ENCODE measurements at places on chromosomes 11 and 22. TPM values are rescaled to one million over a fixed set of nuclear protein-coding genes. Genes with fewer than 3 reads are reported as not detected.

PLA2G3 gene
- total RNA-seq = 1.5 TPM

PIK3C2A gene
- 90.0 TPM for total RNA-seq

KCNJ1 gene
- not detected for total RNA-seq

SH3BP1 gene
- total RNA-seq = 10.9 TPM

SNX32 gene
- not detected for total RNA-seq

RAB3IL1 gene
- total RNA-seq = 53.0 TPM

ANO9 gene
- total RNA-seq = 8.4 TPM

ACR gene
- total RNA-seq = 13.1 TPM

HORMAD2 gene
- 6.9 TPM for total RNA-seq

TMEM191B gene
- total RNA-seq = not detected

POU2AF3 gene
- 7.7 TPM for total RNA-seq

TUBA8 gene
- 1.3 TPM for total RNA-seq

SLC43A3 gene
- 39.8 TPM for total RNA-seq

MIAT gene
- 0.80 TPM for total RNA-seq

MED19 gene
- 39.4 TPM for total RNA-seq

NCAPH2 gene
- 43.7 TPM for total RNA-seq

KIAA1671 gene
- total RNA-seq = 53.1 TPM

ZP1 gene
- 0.68 TPM for total RNA-seq

CLDN5 gene
- 46.9 TPM for total RNA-seq

PGA4 gene
- not detected for total RNA-seq

F2 gene
- total RNA-seq = not detected

SPDYC gene
- not detected for total RNA-seq

SUSD2 gene
- 7.8 TPM for total RNA-seq

PRR33 gene
- not detected for total RNA-seq

CCND1 gene
- total RNA-seq = 69.2 TPM

RASSF10 gene
- total RNA-seq = 2.7 TPM

ELFN2 gene
- 2.8 TPM for total RNA-seq

BTG4 gene
- 3.3 TPM for total RNA-seq

PI4KA gene
- total RNA-seq = 115 TPM

NNMT gene
- total RNA-seq = 63.2 TPM

LIMK2 gene
- 128 TPM for total RNA-seq

OR10A5 gene
- not detected for total RNA-seq

EXPH5 gene
- 17.3 TPM for total RNA-seq

NKAPD1 gene
- total RNA-seq = 16.8 TPM

RCOR2 gene
- 3.3 TPM for total RNA-seq

DRICH1 gene
- total RNA-seq = 2.8 TPM

GRAMD1B gene
- total RNA-seq = 27.2 TPM

OR56B4 gene
- total RNA-seq = not detected

ANKK1 gene
- total RNA-seq = 0.97 TPM

OR6A2 gene
- not detected for total RNA-seq

POTEH gene
- 28.3 TPM for total RNA-seq

Measured in prostate gland (tissue), 2 donors.